ENCODE measurements at places on chromosomes 4 and X. TPM values are rescaled to one million over a fixed set of nuclear protein-coding genes. Genes with fewer than 3 reads are reported as not detected.

CXCL5 gene
- not detected for total RNA-seq

HNRNPD gene
- 140 TPM for total RNA-seq

RBM46 gene
- total RNA-seq = not detected

TMPRSS11A gene
- total RNA-seq = not detected

GRIA3 gene
- total RNA-seq = 0.12 TPM

TRIM61 gene
- not detected for total RNA-seq

ZNF732 gene
- 1.9 TPM for total RNA-seq

IL3RA gene
- 3.0 TPM for total RNA-seq

EIF4E gene
- 47.2 TPM for total RNA-seq

SPRY1 gene
- total RNA-seq = 216 TPM

CENPVL1 gene
- total RNA-seq = not detected

RXFP1 gene
- total RNA-seq = not detected

NR3C2 gene
- total RNA-seq = 21.3 TPM

Data from lower leg skin (tissue), 4 donors.